ENCODE measurements at places on chromosomes 4 and X.

GRCh38 chrX:10728806-10729389 lies 108.5 kb upstream of the MID1 start:
- DNase-seq, result no peak

DNA sequence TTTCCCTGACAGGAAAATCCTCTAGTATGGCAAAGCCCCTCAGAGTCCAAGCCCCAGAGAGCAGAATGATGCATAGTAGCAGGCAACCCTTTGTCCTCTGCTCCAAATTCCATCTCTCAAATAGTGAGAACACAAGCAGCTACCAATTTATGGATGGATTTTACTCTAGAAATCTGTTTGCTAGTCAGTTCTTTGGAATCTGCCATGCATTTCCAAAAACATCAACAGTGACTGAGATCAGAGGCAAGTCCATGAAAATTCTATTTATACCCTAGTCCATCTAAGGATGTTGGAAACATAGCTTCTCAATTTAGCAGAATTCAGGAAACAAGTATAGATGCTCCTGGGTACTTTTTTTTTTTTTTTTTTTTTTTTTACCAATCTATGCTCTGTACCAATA lies 10.0 kb upstream of the CC2D2A start:
- DNase-seq, result no peak

GRCh38 chr4:137659431-137659830 lies 127.1 kb upstream of the PCDH18 start:
- no peak for DNase-seq

DNA sequence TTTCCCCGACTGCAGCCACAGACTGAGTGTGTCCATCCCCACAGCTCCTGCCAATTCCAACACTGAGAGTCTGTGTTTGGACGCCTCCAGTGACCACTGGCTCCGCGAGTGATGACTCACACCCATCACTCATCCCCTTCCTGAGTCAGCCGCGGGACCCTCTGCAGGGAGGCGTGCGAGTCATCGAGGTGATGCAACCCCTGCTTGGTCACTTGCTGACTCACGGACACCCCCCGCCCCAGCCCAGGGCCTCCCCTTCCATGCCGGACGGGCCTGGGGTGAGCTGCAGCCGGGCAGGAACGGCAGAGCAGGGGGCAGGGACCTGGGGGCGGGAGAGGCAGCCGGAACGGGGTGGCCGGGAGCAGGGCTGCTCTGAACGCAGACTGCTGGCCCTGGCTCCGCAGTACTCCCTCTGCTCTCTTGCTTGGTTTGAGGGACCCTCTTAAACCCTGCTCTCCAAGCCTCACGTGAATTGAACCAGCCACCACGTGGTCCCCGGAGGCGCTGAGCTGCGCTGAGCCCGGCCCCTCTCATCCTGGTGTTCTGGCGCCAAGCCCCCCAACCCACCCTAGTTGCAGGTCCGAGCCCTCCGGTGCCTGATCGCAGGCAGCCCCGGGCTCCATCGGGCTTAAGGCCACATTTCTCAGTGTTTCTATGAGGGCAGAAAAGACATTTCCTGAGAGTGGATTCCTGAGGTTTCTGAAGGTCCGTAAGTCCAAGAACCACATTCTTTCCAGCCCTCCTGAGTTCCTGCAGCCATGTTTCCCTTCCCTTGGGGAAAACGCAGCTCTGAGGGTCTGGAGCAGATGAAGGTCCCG lies 32.4 kb downstream of the FGFRL1 start:
- DNase-seq, result peak; percentile 93

DNA sequence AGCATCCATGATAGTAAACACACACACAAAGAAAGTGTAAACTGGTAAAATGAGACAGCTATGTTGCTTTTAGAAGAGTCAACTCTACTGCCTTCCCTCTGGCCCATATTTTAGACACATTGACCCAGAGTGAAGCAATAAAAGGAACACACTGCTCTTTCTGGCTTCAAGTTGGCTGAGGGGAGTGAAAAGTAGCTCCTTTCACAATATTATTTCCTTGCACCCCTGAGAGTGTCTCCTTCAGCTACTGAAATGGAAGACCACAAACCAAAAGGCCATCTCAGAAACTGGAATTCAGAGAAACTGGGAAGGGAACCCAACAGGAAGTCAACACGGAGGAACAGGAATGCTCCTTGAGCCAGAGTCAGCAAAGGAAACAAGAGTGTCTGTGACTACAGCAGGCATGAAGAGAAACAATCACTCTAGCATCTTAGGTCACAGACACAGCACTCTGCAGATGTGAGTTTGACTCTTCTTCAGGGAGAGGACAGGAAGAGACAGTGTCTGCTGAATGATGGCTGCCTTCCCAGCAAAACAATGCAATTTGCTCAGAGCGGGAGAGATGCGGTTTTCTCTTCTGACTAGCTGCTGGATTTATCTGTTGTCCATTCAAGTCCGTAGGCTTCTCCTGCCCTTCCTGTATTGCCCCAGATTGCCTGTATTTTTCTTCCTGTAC lies 106.7 kb downstream of the SPATA18 start:
- no peak for DNase-seq

DNA sequence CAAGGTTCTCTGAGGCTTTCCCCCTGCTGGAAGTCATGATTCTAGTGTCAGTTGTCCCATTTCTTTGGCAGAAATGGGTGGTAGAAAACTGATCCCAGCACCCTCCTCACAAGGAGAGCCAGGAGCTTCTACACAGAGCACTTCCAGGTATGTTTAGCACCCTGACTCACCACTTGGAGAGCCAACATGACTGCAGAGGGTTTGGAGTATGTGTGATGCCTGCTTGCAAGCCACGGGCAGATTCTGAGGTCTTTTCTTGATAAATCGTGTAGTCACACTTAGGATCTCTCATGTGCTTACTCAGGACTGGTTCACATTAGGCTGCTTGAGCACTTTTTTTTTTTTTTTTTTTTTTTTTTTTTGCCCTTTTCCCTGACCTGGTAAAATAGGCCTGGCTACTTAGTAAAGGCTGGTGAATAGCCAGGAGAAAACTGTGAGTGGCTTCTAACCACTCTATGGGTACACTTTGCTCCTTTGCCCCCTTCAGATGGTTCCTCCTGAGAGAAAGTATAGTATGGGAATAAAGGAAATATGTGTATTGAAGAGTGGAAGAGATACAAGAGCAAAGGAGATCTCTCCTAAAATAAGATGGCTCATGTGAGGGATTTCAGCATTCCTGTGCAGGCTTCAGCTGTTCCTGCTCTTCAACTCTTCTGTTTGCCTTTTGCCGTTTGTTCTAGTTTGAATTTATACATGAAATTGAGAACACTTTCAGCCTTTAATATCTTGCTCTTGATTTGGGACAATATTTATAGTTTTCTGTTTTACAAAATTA lies 103.6 kb downstream of the EMCN start:
- DNase-seq, result no peak

DNA sequence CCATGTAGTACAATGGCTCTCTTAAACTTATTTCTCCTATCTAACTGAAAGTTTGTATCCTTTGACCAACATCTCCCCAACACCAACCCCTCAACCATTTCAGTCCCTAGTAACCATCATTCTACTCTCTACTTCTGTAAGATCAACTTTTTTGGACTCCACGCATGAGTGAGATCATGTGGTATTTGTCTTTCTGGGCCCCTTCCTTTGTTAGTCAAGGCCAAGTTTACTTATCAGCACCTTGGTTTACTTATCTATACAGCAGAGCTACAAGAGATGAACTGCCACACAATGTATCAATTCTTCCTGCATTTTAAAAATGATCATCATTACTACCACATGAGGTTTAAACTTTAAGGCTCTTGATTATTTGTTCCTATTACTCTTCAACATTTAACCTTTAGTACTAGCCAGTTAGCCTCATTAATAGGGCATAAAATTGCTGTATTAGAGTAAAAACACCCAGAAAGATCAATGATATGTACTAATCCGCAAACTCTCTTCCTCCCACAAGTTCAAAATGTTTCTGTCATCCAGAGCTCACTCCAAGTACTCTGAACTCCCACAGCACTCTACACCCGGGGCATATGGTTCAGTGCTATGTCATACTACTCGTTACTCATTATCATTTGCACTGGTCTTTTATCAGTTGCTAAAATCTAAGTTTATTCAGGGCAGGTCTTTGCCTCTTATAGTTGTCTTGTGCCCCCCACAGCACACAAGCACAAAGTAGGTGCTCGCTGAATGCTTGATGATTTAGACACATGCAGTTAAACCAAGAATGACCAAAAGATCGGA lies 145.7 kb upstream of the ADAMTS3 start:
- DNase-seq, result no peak

GRCh38 chr4:75895744-75896314 lies 6.4 kb downstream of the PPEF2 start:
- DNase-seq, result no peak

- DNase-seq, result no peak
Observed at GRCh38 chr4:107578321-107578720, 141.7 kb downstream of the PAPSS1 start.

- no peak for DNase-seq
Observed at GRCh38 chr4:136495076-136495475, 1037.2 kb downstream of the PCDH18 start.

- no peak for DNase-seq
Observed at GRCh38 chr4:89914609-89915550, 20.2 kb downstream of the MMRN1 start.

- DNase-seq, result no peak
Observed at GRCh38 chrX:17405225-17405969, 30.4 kb downstream of the NHS start.

DNA sequence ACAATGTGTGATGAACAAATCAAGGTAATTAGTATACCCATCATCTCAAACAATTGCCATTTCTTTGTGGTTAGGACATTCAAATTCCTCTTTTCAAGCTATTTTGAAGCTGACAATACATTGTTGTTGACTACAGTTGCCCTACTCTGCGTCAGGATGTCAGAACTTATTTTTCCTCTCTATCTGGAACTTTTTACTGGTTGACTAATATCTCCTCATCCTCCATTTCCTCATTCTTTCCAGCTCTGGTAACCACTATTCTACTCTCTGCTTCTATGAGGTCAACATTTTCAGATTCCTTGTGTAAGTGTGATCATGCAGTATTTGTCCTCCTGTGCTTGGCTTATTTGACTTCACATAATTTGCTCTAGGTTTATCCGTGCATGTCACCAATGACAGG lies 240.5 kb upstream of the HS3ST1 start:
- no peak for DNase-seq

- DNase-seq, result no peak
Observed at GRCh38 chr4:5118091-5118786, 67.0 kb downstream of the STK32B start.

GRCh38 chr4:73803213-73803612 lies 33.3 kb upstream of the CXCL6 start:
- no peak for DNase-seq

DNA sequence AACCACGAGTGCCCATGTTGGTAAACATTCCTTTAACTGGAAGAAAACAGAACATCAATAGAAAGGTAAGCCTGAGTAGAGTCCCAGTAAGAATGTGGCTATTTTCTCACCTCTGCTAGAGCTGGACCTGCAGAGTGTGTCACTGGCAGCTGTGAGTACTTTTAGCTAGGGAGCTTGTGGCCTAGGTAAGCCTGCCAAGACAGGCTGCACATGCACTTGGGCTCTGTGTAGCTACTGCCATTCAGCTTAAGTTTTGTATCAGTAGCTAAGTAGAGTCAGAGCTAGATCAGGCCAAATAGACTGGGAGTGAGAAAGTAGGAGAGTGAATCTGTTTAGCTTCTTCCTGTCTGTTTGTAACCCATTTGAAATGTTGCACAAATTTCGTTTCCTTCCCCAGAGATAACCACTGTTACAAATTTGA lies 35.3 kb downstream of the RBPJ start:
- no peak for DNase-seq

GRCh38 chrX:119759248-119759766 lies 919 bp downstream of the SOWAHD start:
- no peak for DNase-seq

- DNase-seq, result no peak
Observed at GRCh38 chr4:36502350-36502749, 220.9 kb downstream of the DTHD1 start.

GRCh38 chr4:127698789-127699200 lies 31.4 kb upstream of the SLC25A31 start:
- DNase-seq, result no peak

- no peak for DNase-seq
Observed at GRCh38 chr4:7040765-7041164, 2.4 kb upstream of the TADA2B start.

DNA sequence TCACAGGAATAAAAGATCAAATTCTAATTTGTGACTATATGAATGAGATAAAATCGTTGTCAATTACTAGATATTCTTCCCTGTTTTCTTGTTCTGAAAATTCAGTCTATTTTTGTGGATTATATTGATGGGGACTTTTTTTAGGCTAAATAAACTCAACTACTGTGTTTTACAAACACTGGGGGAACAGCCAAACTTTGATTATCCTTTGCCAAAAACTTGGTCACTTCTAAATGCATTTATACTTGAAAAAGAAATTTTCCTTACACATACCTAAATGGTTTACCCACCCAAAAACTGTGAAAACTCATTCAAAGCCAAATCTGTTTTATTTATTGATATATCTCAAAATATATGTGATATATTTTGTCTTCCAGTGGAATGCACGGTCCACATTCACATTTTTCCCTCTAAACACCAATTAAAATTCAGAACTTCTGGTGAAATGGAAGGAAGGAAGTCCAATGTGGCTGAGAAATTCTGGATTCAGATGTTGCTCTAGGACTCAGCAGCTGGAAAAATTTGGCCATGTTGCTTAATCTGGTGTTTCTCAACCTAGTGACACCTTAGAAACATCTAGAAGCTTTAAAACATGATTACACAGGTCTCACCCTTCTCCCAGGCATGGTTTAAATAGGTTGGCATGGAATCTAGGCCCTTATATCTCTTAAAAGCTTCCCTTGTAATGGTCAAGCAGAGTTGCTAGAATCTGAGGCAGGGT lies 28.6 kb upstream of the ARHGAP24 start:
- no peak for DNase-seq

DNA sequence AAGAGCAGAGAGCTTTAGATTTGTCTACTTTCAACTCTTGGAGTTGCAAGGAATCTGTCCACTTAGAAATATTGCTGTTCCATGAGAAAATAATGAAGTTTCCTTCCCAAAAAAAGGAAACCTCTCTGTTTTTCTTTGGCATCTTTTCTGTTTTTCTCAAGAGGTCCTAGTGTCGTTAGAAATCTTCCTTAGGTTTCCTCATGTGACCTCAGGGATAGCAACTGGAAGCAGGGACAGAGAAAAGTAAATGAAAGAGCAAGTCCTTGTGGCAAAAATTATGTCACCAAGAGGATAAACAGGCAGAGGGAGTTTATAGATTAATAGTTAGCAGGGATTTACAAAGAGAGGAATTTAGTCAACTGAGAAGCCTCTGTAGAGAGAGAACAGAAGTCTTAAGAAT lies 478.4 kb upstream of the ADGRL3 start:
- DNase-seq, result no peak
